ENCODE measurements at places on chromosomes 11 and 22.

- no peak for DNase-seq
Measured at GRCh38 chr22:29306835-29307595, 565 bp downstream of the GAS2L1 start.

DNA sequence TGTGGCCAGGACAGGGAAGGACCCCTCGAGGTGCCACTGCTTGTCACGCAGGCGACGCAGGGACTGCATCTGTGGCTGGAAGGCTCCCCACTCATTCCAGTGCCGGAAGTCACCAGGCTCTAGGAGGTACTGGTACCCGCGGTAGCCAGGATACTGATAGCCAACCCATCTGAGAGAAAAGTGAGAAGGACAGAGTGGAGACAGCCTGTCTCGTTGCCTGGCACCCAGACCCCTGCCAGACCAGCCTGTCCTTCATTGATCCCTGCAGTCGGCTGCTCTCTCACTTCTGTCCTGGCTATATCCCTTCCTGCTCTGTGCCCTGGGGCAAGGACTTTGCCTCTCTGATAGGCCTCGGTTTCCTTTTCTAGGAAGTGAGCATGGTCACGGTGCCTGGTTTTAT, 9.6 kb upstream of the TPST2 start:
- DNase-seq = no peak

DNA sequence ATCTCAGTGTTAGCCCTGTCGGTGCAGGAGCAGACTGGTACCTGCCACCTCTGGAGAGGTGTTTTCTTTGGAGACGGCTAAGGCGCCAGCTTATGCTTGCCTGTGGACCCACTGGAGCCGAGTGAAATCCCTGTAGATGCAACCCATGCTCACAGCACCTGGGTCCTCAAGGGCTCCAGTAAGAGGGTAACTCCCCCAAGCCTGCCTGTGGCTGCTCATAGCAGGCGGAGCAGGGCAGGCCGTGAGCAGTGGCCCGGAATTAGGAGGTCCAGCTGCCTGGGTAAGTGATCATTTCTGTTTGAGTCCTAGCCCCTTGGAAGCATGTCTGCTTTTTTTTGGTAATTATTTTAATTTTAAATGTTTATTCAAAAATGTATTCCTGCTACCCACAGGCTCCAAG, 43.8 kb downstream of the NAT10 start:
- DNase-seq = no peak

DNA sequence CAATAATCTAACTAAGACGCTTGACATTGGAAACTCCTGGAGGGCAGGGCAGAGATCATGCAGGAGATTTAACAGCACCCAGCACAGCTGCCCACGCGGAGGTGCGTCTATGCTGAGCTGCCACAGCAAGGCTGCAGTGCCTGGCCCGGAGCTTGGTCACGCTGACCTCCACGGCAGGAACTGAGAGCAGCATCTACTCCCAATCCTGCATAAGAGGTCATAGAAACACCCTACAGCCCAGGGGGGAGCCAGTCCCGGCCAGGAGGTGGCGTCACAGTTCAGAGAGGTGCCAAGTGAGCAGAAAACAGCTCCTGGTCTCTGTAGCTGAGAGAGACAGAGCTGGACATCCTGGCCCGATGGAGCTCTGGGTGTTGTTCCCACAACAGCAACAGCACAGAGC, 121.1 kb upstream of the TMEM45B start:
- peak; percentile 7 for DNase-seq

- DNase-seq = no peak
Measured at GRCh38 chr22:30694171-30694639, 469 bp upstream of the OSBP2 start.

DNA sequence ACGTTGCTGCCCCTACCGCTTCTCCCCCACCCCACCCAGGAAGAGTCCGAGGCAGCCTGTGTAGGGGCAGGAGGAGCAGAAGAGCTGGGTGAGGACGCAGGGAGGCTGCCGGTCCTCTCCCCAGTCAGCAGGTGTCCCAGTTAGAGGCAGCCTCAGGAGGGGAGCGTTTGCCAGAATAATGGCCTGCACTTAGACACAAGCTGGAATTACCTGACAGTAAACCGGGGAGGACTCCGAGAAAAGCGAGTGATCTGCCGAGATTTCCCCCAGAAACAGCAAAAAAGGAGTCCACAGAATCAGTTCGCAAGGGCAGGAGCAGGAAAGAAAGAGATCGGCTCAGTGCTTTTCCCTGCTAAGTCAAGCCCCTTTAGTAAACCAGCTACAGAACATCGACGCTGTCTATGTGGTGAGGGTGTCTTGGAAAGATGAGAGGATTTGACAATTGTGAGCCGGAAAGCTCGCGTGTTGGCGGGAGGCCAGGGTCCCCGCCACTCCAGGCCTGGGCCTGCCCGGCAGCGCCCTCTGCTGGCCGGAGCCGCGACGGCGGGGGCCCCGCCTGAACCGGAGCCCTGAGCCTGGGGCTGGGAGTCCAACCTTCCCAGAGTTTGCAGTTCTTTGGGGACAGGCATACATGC, 17.7 kb upstream of the THRSP start:
- DNase-seq = peak; percentile 68

- no peak for DNase-seq
Measured at GRCh38 chr11:8806974-8807373, 104.0 kb upstream of the AKIP1 start.

GRCh38 chr22:48429446-48430020, 1398.1 kb downstream of the BRD1 start:
- no peak for DNase-seq

GRCh38 chr11:6319704-6320410, 444 bp downstream of the CAVIN3 start:
- DNase-seq = peak; percentile 18

DNA sequence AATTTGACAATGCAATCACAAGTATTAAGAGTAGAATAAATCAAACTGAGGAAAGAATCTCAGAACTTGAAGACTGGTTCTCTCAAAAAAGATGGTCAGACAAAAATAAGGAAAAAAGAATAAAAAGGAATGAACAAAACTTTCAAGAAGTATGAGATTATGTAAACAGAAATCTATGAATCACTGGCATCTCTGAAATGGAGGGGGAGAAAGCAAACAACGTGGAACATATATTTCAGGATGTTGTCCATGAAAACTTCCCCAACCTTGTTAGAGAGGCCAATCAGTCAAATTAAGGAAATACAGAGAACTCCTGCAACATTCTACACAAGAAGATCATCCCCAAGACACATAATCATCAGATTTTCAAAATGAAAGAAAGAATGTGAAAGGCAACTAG, 235.7 kb downstream of the SBF2 start:
- no peak for DNase-seq

DNA sequence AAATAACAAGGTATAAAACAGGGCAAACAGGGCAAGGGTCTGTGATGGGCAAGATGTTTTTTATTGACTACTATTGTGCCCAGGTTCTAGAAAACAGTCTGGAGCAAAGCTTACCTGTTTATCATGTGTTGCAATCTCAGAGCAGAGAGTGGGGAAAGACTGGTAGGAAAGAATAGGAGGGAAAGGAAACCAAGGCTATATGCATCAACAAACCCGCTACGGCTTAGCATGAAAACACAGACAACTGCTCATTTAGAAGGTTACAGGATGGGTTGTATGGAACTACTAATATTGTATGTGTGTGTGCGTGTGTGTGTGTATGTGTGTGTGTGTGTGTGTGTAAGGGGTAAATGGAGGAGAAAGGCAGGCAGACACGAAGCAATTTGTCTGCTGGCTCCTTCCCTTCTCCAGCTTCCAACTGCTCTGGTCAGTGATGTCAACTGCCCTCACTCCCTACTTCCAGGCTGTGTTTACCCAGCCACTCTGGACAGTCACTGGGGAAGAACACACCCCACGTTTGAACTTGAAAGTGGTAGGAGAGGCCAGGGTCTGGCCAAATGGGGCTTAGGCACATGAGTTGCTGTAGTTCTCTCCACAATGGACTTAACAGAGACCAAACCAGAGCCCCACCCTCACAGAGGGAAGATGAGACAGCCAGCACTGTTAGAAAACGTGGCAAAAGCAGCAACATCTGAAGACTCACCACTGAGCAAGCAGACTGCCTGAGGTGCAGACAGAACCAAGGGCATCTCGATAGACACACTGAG, 47.0 kb downstream of the GAB2 start:
- DNase-seq = no peak

- no peak for DNase-seq
Measured at GRCh38 chr11:86069408-86070101, 671 bp upstream of the PICALM start.

DNA sequence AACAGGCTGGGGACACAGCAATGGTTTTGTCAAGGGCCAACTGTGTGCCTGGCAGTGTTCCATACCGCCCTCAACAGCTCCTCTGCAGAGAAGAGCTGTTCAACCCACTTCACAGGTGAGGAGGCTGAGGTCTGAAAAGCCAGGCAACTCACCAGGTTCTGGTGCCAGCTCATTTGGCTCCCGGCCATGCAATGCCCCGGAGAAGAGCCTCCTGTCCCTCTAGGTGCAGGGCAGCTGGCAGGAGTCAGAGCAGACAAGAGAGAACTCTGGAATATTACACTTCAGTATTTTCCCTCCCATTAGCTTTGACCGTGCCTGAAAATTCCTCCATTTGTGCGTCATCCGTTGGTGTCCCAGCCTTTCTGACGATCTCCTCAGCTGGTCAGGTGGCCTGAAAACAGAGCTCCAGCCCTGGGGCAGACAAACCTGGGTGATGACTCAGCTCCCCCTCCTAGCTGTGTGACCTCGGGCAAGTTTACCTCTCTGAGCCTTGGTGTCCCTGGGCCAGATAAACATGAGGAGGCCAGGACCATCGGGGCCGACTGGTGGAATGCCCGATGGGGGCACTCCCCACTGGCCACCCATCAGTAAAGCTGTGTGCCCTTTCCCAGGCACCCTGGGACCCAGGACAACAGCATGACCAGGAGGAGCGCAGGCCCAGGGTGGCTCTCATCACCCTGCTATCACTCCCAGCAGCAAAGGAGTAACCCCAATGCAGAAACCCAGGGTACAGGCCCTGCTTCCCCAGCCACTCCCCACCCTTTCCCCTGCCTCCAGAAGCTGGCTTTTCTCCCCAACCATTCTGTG, 9.6 kb upstream of the C1QTNF6 start:
- DNase-seq = no peak

DNA sequence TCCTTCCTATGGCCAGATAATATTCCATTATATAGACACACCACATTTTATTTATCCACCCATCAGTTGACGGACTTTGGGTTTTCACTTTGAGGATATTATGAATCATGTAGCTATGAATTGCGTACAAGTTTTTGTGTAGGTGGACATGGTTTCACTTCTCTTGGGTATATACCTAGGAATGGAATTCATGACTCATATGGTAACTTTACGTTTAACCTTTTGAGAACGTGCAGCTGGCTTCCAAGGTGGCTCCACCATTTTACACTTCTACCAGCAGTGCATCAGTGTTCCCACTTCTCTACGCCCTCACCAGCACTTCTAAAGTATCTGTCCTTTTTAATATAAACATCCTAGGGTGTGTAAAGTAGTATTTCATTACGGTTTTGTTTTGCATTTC, 112.0 kb downstream of the PLEKHA7 start:
- DNase-seq = no peak
